ENCODE measurements at places on chromosomes 3 and 15.

- DNase-seq = no peak
These were observed 69.9 kb downstream of the OSBPL10 start for GRCh38 chr3:31911124-31911523.

DNA sequence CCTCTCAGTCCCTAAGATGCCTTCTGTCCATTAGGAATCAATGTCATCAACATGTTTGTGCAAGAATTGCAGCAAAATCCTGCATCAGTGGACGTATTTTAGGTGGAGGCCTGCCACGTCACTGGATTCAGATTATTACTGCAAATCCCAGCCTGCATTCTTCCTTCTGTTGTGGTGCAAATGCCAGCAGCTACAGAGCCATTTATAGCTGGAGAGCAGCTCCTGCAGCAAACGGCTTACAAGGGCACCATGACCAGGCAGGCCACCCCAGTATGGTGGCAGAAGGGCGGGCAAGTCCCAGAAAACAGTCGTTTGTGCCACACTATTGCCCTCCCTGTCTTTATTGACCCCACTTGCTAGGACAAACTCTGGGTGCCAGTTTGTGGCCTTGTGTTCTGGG, 74.7 kb downstream of the SNRK start:
- no peak for DNase-seq

GRCh38 chr3:173044998-173045397, 96.0 kb downstream of the SPATA16 start:
- no peak for DNase-seq

GRCh38 chr3:31754575-31755278, 222.0 kb downstream of the STT3B start:
- DNase-seq = no peak

DNA sequence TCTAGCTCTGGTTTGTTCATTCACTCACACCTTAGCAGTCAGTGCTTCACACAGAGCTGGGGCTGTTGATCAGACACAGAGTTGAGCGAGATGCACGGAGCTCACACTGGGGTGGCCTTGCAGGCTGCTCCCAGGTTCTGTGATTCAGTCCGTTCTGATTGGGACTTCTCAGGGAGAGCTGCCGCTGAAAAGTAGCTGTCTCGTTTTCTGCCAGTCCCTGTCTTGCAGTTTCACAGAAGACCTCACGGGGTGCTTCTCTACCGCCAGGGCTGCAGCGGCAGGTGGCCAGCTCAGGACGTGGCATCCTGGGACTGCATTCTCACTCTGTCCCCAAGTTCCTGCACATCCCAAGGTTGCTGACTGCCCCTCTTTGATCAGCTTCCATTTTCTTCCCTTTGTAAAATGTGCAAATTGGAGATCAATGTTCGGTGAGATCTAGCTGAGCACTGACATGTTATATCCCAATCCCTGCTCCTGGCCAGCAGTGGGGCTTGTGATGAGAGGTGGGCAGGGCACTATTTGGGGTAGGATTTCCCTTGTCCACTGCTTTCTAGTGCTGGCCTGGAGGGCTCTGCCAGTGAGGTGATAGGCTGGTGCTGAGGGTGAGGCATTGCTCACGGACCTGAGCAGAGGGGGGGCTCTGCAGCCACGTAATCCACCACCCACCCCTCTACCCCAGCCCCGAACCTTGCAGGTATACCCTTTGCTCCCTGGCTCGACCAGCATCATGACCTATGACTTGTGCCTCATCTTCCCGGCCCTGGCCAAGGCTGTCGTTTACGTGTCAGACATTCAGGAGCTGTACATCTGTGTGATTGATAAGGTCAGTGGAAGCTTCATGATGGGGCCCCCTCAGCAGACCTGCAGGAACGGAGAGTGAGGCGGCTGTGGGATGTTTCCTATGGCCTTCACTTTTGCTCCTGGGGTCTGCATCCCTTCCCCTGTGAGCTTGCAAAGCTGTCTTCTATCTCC, 5.3 kb upstream of the TXNRD3 start:
- DNase-seq = no peak

DNA sequence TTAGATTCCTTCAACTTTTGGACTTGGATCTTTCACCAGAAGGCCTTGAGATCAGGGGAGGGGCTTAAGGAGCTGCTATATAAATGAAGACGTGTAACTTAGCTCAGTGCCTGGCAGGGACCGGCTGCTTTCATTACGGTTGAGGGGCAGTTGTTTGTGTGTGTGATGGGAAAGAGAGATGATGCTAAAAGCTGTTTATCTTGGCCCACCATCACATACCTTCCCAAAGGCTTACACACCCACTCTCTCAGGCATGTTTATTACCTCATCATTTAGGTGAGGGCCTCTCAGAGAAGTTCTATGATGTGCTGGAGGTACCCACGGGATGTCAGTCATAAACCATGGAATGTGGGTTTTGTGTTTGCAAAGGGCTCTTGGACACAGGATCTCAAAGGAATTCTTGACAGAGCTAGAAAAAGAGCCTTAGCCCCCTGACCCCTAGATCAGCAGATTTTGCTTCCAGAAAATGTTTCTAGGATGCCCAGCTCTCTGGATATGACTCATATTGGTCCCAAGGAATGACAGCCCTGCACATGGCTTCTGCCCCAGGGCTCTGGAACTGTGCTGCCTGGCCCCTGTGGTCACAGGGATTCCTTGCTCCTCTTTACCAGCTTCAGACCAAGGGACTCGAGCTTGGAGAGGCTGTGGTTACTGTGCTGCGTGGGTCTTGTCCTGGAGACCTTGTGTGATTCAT, 15.9 kb upstream of the SMAD3 start:
- no peak for DNase-seq

GRCh38 chr3:64368257-64369020, 143.2 kb upstream of the PRICKLE2 start:
- no peak for DNase-seq

DNA sequence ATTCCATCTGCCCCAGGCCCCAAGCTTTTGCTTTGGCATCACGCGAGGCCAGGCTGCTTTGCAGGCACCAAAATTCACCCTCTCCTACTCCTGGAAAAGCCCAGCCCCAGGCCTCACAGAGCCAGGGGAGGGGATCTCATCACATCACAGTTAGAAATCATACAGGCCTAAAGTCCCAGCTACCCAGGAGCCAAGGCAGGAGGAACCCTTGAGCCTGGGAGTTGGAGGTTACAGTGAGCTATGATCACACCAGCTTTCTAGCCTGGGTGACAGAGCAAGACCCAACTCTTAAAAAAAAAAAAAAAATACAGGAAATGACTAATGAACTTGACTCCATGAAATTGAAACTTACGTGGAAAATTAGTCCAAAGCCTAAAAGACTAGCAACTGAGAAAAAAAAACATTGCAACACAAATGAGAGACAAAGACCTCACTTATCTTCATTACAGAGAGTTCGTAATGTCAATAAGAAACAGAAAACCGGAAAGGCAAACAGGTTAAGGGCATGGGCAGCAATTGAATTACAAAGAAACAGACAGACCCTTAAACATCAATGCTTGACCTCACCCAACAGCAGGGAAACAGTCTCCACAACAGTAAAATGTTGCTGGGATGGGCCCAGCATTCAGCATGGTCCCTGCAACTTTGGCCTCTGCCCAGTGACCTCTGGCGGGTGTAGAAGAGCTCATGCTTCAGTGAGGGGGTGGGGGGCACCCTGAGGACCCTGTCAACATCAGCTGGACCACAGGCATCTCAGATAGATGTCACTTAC, 151.5 kb downstream of the LRRK1 start:
- peak; percentile 16 for DNase-seq

DNA sequence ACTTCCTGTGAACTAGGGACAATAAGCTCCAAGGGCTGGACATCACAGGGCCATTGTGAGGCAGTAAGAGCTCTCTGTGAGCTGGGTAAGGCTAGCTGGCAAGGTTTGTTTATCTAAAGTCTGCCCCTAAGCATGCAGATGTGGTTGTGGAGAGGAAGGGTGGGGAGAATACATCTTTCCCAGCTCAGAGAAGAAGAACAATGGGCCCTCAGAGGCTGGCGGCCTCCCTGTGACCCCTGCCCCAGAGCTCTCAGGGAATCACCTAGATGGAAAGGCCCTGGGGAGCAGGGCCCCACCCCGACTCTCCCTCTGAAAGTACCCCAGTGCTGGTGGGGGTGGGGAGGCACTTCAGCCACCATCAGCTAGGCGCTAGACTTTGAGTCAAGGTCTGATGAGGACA, 4.3 kb upstream of the AP3B2 start:
- DNase-seq = no peak

DNA sequence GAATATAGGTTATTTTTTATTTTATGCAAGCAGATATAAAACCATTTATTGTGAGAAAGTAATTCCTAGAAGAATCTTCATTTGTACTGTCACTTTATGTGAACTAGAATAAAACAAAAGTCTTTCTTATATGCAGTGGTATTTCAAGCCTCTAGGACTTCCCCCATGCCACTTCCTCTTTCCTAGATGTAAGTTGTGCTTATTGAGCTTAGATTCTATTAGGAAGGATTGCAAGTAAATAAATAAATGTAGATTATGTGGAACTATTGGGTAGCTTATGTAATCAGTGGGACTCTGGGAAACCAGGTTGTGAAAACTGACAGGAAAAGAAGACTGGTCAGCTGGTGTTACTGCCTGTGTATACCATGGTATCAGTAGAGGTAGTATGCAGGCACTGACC, 169.7 kb downstream of the RSRC1 start:
- no peak for DNase-seq

DNA sequence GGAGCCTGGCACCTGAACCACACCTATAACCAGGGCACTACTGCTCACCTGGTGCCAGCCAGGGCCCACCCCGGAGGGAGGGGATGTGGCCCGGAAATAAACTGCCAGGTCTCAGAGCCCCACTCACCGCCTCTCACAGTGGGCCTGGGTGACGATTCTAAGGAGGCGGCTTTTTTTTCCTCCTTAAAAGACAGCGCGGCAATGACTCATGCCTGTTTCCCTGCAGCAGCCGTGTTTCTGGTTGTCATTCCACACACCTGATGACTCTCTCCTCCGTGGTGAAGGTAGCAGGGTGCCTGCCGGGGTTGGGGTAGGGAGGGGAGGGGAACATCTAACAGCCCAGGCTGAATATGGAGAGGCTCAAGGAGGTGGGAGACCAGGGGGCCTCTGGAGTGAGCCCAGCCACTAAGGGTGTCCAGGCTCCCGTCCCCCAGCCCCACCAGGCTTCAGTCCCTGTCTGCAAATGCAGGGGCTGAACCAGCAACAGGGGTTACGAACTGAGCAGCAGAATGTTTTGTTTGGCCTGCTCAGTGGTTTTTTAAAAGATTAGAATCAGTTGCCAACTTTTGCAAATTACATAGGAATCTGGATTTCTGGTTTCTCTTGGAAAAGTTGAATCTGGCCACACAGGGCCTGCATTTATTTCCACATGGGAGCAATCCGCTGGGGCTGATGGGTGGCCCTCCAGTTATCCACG, 127.3 kb upstream of the LINGO1 start:
- no peak for DNase-seq

DNA sequence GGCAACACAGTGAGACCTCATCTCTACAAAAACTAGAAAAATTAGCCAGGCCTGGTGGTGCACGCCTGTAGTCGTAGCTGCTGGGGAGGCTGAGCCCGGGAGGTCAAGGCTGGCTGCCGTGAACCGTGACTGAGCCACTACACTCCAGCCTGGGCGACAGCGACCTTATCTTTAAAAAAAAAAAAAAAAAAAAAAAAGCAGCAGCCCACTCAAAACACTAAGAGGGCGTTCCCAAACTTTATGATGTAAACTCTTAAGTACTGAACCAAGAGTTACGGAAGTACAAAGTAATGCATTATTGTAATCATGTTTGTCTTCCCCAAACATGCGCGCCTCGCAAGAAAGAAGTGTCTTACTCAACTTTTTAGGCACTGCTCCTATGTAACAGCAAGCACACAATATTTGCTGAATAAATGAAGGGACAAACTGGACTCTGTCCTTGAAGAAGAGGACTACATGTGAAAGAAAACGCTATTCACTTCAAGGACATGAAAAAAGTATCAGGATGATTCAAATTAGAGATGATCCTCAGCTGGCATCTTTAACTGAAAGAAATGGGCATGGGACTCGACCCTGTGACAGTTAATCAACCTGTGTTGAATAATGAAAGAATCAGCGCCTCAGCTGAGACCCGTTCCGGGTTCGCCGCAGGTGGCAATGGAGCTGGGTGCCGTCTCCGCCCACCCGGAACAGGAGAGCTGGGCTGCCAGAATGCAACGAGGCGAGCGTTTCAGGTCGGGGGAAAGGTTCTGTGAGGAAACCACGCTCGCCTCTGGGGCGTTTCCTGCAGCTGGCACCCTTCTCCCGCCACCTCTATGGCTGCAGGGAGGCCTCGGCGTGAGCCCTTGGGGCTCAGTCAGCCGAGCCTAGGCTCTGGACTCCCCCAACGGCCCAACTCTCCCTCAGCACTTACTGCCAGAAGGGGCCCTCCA, 718 bp downstream of the SPG11 start:
- peak; percentile 55 for DNase-seq

DNA sequence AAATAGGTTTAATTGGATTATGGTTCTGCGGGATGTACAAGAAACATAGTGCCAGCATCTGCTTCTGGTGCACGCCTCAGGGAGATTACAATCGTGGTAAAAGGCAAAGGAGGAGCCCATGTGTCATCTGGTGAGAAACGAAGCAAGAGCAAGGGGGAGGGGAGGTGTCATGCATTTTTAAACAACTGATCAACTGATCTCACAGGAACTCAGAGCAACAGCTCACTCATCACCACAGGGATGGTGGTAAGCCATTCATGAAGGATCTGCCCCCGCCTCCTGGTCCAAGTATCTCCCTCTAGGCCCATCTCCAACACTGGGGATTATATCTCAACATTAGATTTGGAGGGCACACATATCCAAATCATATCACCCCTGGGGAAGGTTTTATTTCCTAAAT, 42.1 kb upstream of the FGF7 start:
- DNase-seq = no peak

GRCh38 chr3:54279005-54279583, 156.7 kb downstream of the CACNA2D3 start:
- no peak for DNase-seq

- no peak for DNase-seq
These were observed 204.4 kb downstream of the OTOL1 start for GRCh38 chr3:161700998-161701397.

DNA sequence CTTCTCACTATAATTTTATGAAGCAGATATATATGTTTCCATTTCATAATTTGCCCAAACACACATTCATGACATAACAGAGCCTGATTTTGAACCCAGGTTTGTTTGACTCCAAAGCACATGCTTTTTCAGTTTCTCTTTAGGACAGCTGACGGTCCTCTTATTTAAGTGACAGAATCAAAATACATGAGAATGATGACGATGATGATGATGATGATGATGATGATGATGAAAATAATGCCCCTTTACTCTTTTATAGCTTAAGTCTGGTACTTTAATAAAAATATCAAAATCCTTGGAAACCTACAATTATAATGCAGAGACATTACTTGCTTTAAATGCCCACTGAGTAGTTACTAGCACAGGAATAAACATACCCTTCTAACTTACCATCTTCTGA, 15.3 kb downstream of the COPB2 start:
- DNase-seq = no peak

DNA sequence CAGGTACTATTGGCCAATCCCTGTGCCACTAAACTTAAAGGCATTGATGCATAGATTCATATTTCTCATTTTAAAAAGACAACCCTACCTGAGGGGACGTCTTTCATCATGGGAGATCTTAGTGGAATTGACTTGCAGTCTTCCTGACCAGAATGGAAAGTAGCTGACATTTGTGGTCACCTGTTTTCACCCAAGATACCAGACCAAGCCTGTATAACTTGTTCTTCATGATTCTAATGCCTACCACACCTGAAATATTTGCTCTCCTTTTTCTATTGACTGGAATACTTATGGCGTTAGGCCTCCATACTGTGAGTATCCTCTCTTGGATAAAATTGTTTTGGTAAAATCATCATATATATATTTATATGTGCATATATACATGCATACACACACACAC, 54.7 kb upstream of the XCR1 start:
- DNase-seq = no peak

- no peak for DNase-seq
These were observed 24.2 kb upstream of the ZPLD1 start for GRCh38 chr3:102410616-102411015.

- DNase-seq = no peak
These were observed 138.6 kb downstream of the MEGF11 start for GRCh38 chr15:66114863-66115425.

Measured in NCI-H2029 (cell line).